Mucosa of descending colon (tissue), 3 donors: ENCODE measurements at places on chromosomes 5 and 9.

- no peak for DNase-seq
Measured at GRCh38 chr9:109242014-109242413, 75.0 kb upstream of the FRRS1L start.

DNA sequence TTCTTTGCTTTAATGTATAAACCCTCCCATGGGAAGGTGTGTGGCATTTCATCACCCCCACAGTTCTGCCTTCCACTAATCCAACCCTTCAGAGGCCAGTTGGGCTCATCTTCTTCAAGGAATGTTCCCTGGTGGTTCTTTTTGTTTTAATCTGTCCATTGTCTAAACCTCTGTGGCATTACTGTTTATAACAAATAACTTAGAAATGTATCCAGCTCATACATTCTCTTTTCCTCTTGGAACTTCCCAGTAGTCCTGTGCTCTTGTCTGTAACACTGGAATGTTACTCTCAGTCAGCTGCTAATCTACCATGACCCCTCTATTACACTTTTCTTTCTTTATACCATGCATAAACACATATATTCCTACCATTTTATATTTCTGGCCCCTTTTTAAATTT lies 213.5 kb upstream of the TARS1 start:
- no peak for DNase-seq

GRCh38 chr5:58491216-58491892 lies at the start of gene GAPT:
GAPT (plus strand) TSS chr5:58491435; CDS start chr5:58494537, 3,102 bp downstream.
- no peak for DNase-seq

GRCh38 chr5:159104051-159104651 lies 4.4 kb upstream of the EBF1 start:
- DNase-seq = no peak

DNA sequence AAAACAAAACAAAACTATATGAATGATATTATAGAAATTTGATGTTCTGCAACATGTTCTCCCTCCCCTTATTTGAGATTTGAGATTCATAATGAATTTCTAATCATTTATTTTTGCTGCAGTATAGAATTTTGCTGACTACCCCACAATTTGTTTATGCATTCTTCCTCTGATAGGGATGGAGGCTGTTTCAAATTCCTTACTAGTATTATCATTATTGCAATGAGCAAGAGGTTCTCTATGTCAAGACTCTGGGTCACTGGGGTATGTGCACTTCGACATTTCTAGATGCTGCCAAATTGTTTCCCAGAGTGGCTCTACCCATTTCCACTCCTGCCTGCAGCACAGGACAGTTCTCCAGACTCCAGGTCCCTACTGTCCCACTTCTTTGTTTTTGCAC lies 54.9 kb upstream of the DAB2IP start:
- DNase-seq = no peak

GRCh38 chr9:12689233-12689632 lies 4.0 kb upstream of the TYRP1 start:
- DNase-seq = no peak

GRCh38 chr9:105254226-105254625 lies 9.8 kb downstream of the SLC44A1 start:
- DNase-seq = peak; percentile 83

DNA sequence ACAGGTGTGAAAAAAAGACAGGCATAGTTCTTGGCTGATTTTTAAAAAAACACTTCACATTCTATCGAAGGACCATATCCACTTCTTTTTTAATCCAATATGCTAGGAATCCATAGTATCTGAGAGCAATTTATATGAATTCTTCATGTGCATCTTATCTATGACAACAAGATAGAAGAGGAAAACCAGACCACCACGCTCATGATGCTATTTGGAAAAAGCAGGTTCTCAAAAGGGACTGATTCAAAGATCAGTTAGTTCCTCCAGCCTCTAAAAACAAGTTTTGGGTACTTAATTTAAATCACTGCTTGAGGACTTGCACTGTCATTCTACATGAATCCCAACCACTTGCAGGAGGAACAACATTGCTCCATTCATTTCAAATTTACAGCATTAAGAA lies 6.3 kb downstream of the MEF2C start:
- no peak for DNase-seq

DNA sequence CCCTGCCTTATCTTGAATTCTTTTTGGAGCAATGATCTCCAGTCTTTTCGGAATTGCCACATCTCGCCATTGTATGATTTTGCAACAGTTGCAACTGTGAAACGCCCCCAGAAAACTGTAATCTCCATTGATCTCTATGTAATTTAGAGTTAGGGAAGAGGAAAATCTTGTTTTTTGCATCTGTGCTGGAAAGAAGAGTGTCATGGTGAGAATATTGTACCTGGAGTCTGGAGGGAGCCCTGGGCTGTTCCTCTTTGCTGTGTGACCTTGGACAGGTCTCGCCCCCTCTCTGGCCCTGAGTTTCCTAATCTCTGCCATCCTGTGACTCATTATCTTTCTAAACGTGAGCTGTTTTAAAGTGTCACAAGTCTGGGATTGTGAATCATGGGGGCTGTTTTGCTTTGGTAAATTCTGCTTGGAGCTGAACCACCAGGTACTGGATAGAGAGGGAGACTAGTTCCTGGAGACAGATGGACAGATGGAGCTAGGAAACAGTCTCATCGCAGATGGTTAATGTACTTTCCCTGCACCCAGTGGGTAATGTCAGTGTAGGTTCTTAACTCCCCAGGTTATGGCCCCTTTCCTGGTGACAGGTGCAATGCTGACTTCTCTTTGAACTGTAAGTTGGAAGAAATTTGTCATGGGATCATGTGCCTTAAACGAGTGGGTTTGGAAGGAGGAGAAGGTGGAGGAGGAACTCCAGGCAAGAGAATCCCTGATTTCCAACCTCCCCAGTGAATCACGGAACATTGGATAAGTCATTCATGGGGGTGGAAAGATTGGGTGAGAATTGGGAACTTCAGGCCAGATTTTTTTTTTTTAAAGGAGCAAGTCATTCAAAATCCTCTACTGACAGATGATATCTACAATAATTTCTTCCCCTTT lies 19.6 kb downstream of the PPARGC1B start:
- DNase-seq = no peak

- DNase-seq = no peak
Measured at GRCh38 chr5:180631549-180632383, 17.6 kb downstream of the FLT4 start.

DNA sequence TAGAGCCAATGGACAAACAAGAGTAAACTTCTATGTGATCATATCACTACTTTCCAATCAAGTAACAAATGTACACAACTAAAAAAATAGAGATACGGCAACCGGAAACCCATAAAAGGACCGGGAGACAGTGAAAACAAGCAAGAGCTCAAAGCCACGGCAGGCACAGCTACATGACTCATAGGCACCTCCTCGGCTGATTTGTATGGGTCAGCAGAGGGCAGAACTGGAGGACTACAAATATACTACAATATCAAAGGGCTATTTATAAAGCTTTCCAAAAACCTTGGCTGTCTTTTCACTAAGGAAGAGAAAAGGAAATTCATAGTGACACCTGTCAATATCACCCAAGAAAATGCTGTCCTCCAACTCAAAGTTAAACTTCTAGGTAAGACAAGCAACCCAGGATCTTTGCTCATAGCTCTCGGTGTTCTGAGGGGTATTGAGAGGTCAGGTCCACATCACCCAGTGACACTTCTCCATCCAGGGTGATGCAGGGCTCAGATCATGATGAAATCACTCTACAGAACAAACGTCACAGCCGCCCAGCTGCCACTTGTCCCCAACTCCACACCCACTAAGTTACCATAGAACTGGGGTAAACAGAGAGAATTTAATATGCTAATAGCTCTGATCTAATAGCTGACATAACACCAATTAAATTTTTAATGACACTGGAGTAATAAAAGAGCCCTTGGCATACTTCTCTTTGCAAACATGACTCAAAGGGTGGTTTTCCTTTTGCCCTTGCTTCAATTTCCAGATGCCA lies 41.3 kb downstream of the PFDN1 start:
- peak; percentile 60 for DNase-seq

DNA sequence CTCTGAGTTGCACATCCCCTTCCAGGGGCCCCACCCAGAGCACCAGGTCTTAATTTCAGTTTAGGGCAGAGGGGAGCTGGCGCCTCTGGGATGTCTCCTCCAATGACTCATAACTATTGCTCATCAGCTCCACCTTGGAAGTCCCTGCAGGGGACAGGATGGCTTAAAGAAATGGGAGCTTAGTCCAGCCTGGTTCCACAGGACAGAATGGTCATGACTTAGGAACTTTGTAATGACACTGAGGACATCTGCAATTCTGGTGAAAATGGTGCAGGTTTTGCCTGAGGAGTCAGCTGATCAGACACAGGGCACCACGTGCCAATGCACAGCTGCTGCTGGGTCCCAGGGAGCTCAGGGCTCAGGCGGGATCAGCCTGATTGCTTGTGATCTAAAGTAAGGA lies 16.4 kb upstream of the PPP1R26 start:
- DNase-seq = no peak

GRCh38 chr5:56557198-56557597 lies 258.2 kb upstream of the MAP3K1 start:
- no peak for DNase-seq

DNA sequence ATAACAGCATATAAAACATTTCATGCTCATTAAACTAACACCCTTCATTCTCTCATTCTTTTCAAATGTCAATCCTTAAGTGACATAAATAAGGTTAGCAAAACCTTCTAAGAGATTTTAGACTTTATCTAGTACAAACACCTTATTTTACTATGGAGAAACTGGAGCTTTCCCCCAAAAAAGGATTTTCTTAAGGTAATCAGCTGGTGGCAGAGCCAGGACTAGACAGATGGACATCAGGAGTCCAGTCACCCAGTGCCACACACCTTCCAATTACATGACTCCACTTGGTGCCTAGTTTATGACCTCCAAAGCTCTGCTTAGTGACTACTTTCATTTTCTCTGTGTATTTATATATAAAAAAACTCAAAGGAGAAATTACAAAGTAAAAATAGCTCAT lies 70.2 kb downstream of the HTR4 start:
- DNase-seq = no peak

GRCh38 chr5:158268286-158268685 lies 409.3 kb upstream of the CLINT1 start:
- no peak for DNase-seq

- no peak for DNase-seq
Measured at GRCh38 chr5:143471041-143471509, 67.6 kb upstream of the NR3C1 start.

- no peak for DNase-seq
Measured at GRCh38 chr5:63563008-63563917, 399.0 kb downstream of the HTR1A start.

DNA sequence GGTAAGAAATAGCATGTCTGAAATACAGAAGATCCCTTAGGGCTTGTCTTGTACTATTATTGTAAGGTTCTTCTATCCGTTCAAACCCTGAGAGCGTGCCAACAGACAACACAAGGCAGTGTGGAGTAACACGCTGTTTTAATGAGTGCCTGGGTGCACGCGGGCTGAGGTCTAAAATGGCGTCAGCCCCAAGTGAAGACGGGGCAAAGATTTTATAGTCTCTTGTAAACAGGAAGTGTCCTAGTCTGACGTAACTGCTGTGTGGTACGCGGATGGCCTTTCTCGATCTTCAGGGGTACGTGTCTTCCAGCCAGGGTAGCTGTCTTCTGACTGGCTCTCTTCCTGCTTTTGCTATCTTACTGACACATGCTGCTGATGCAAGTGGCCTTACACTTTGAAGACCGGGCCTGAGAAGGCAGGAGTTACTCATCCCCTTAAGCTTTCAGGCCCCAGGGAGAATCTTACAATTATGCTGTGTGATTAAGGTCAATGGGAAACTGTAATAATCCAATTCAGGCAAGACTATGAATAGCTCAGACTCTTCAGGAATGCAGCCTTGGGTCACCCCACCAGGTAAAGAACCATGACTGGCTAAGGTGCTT lies 1812.0 kb upstream of the CDH9 start:
- no peak for DNase-seq

- DNase-seq = no peak
Measured at GRCh38 chr5:107282061-107282460, 388.7 kb downstream of the EFNA5 start.

DNA sequence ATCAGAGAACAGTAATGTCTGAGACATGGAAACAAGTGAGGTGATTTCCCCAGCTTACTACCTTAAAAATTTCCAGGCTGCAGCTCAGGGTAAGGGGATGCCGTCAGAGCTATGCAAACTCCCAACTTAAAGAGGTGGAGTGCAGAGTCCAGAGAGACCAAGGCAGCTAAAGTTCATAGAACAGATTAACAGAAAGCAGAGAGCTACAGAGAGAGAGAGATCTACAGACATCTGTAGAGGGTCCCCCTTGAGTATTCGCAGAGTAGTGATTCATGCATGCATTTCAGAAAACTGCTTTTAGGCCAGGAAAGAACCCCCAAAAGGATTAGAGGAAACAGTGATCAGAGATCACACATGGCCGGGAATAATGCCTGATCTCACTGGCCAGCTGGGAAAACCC lies 306.2 kb upstream of the PUM3 start:
- DNase-seq = no peak

- no peak for DNase-seq
Measured at GRCh38 chr9:68714416-68715180, 9.6 kb downstream of the PIP5K1B start.
